Suppressor macrophage treated with lipopolysaccharide for 1 hour (primary cell): ENCODE measurements at places on chromosomes 7 and 10.

GRCh38 chr10:1251769-1252168, 195.6 kb downstream of the WDR37 start:
- DNase-seq: no peak

DNA sequence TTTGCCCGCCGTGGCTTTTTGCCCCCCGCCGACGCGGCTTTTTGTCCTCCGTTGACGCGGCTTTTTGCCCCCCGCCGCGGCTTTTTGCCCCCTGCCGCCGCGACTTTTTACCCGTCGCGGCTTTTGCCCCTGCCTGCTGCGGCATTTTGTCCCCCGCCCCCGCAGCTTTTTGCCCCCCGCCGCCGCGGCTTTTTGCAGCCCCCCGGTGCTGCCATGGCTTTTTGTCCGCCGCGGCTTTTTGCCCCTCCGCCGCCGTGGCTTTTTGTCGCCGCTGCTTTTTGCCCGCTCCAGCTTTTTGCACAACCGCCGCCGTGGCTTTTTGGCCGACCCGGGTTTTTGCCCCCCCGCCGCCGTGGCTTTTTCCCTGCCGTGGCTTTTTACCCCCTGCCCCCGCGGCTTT, 506.6 kb downstream of the ZNF37A start:
- DNase-seq: no peak

DNA sequence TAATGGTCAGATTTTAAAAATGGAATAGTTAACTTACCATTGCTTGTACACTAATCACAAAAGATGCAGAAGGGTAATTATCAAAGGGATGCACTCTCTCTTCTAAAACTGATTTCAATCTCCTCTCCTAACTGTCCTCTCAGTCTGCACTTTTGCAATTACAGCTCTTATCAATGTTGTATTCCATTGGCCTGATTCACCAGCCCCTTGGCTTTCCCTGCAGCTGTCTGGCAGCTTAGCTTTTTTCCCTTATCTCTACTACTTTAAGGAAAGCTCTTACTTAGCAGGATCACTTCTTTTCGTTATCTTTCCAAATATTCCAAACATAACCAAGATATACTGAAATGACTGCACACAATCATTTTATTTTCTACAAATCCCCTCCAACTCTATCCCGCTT, 448.8 kb downstream of the GRM8 start:
- DNase-seq: no peak

DNA sequence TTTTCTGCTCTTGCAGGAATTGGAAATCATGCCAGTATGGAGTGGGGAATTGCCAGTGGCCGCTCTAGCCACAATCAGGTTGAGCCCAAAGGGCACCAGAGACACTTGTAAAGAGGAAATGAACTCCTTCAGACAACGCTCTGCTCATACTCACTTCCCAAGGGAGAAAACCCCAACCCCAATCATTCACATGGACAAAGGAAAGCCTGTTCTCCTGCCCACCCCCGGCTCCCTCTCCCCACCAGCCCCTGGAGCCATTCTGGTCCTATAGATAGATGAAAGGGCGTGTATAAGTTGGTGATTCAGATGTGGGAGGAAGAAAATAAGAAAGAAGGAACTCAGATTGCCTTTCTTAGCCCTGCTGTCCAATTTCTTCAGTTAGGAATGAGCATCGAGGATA, 57.4 kb downstream of the GFRA1 start:
- DNase-seq: no peak

DNA sequence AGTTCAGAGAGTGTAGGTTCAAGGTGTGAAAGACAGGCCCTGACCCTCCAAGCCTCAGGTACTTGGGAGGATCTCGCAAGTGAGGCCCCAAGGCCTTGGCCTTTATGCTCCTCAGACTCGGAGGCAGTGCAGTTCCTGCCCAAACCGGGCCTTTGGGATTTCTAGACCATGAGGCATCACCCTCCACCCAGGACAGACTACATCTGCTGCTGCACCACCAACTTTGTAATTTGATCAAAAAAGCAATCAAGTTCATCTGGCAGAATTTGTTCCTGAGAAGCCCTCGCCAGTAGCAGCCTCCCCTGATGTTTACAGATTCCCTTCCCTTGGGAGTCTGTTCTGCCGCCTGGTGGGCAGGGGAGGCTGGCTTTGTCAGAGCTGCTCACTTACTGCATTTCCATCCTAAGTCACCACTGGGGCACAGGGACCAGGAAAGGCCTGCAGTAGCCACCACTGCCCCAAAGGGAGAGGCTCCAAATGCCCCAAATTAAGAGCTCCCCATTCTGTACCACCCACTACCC, 2.1 kb downstream of the CAMK2G start:
- no peak for DNase-seq

DNA sequence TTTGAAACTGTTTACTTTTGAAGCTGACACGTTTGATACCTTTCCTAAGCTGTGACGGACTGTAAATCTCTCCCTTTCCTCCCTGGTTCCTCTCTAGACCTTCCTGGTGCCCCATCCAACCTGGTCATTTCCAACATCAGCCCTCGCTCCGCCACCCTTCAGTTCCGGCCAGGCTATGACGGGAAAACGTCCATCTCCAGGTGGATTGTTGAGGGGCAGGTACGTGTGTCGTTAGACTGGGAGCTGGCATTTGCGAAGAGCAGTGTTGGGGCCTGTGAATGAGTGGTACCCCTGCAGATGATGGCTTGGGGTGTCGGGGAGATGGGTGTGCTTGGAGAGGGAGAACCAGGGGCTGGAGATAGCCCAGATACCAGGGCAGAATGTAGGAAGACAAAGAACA, 602.7 kb upstream of the FOXK1 start:
- no peak for DNase-seq

- DNase-seq: no peak
These were observed 51.5 kb downstream of the UNCX start for GRCh38 chr7:1283941-1284742.

DNA sequence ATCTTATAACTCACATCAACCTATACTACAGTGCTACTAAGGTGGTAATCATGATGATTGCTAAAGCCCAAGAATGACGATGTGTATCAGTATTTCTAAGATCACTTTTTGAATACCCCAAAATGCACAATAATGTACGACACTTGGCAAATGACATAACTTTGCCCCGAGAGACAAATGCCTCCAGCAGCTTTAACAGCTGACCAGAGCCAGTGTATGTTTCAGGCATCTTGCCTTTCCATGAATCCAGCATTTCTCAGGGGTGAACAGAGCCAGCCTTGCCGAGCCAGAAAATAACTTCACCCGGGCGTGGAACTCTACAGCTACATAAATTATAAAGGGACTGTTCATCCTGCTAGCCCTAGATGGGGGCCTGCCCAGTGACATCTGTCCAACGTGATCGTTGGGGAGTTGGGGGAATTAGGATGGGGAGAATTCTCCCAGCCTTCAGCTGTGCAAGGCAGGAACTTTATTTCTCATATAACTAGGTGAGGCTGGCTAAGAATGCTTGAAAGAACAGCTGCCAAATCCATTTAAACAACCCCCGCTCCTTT, 1.8 kb downstream of the IGFBP3 start:
- DNase-seq: no peak

DNA sequence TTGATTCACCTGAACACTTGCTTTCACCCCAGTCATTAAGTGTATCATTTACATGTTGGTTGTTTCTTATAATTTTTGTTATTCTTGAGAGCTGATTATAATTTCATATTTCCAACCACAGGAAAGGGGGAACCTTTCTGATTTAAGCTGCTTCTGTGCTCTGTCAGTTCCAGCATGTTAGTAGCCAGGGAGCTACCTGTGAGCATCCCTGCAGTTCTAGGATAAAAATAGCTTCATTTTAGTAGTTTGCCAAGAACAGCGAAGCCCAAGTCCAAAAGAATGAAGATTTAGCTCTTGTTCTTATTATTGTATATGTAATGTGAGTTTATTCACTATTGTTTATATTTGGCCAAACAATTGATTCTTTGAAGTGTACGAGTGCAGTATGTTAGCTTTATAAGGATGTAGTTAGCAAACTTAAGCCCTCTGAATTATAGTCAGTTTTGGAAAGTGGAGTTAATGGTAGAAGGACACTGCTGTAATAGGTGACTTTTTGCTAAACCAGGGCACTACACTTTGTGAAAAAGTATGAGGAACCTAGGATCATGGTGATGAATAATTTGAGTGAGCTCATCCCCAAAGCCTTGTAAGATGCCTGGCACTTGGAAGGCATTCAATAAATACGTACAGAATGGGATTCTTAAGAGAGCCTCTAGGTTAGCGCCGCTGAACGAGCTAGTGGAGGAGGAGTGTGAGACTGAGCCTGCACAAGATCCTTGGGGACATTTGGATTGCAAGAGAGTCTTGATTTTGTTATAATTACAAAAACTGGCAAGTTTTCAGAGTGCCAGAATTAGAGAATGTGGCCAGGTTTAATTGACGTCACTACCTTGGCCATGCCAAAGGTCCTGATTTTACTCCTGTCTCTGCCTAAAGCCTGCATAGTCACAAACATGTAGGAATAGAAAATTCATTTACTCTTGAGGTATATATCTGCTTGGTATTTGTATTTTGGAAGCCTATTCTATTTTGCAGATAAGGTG, 29.8 kb downstream of the DNAH11 start:
- no peak for DNase-seq

GRCh38 chr7:2212906-2213305, 19.8 kb downstream of the MAD1L1 start:
- DNase-seq: no peak

GRCh38 chr7:11592699-11593098, 239.3 kb downstream of the THSD7A start:
- no peak for DNase-seq

GRCh38 chr10:47248386-47249090, 51.5 kb upstream of the GDF10 start:
- DNase-seq: no peak

- no peak for DNase-seq
These were observed 7.2 kb downstream of the MINDY4 start for GRCh38 chr7:30778255-30779025.

DNA sequence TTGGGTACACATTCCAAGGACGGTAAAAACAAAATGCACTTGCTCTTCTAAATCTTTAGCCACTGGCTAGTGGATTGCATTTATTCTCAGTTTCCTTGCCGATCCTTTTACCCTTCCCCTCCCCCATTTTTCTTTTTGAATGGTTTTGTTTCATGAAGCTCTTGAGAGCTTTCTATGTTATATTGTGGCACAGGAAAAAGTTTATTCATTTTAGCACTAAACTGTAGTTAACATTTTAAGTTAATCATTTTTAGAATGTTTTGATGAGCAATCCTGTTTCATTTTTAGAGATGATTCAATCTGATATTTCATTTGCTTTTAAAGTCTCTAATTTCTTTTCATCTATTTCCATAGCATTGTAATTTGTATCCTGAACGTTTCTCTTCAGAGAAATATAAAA, 24.0 kb downstream of the ZEB1 start:
- DNase-seq: no peak

GRCh38 chr10:110535958-110536891, 31.3 kb upstream of the SMC3 start:
- DNase-seq: peak; percentile 98

- no peak for DNase-seq
These were observed 103.0 kb downstream of the DNAJB6 start for GRCh38 chr7:157439761-157440160.

- no peak for DNase-seq
These were observed 28.0 kb upstream of the TNS3 start for GRCh38 chr7:47609803-47610452.

DNA sequence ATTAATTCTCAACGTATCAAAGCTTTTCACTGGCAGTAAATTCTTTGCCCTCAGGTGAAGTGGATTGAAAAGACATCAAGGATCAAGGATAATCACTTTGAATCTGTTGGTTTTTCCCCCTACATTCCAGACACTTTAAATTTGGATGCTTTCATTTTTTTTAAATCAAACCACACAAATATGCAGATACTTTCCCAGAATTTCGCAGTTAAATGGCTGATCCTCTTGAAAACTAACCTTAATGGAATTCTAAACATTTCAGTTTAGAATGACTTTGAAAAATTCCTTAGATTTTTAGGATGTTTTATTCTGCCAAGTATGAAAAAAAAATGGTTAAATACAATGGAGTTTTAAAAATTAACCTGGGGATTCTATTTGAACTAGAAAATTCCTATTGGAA, 325.9 kb downstream of the GFRA1 start:
- DNase-seq: no peak

- DNase-seq: no peak
These were observed 69.6 kb downstream of the NT5C2 start for GRCh38 chr10:103123282-103124024.

GRCh38 chr7:47195641-47196040, 386.3 kb downstream of the TNS3 start:
- no peak for DNase-seq

- DNase-seq: no peak
These were observed 8.3 kb downstream of the PSTK start for GRCh38 chr10:122988501-122988900.

GRCh38 chr7:2823130-2823529, 21.0 kb downstream of the GNA12 start:
- DNase-seq: no peak

- DNase-seq: peak; percentile 46
These were observed 108.8 kb upstream of the GSDME start for GRCh38 chr7:24866004-24866615.

- DNase-seq: peak; percentile 55
These were observed at the start of gene AKR1B15 for GRCh38 chr7:134548877-134549276. Gene AKR1B15, plus strand, starts transcription at chr7:134549110. Its CDS starts 15,510 bp downstream, at chr7:134564620.

DNA sequence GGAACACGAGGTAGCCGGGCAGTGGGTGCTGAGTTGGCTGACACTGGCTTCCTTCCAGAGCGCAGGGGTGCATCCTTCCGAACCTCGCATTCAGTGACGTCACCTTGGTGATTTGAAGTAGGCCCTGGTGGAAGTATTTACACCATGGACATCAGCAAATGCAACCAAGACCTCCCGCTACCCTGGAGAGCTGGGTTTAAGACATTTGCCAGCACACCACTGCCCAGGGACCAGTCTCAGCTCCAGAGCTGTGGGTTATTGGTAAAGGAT, 106.4 kb upstream of the GPR26 start:
- no peak for DNase-seq

- no peak for DNase-seq
These were observed 255.3 kb downstream of the INHBA start for GRCh38 chr7:41447450-41448042.

DNA sequence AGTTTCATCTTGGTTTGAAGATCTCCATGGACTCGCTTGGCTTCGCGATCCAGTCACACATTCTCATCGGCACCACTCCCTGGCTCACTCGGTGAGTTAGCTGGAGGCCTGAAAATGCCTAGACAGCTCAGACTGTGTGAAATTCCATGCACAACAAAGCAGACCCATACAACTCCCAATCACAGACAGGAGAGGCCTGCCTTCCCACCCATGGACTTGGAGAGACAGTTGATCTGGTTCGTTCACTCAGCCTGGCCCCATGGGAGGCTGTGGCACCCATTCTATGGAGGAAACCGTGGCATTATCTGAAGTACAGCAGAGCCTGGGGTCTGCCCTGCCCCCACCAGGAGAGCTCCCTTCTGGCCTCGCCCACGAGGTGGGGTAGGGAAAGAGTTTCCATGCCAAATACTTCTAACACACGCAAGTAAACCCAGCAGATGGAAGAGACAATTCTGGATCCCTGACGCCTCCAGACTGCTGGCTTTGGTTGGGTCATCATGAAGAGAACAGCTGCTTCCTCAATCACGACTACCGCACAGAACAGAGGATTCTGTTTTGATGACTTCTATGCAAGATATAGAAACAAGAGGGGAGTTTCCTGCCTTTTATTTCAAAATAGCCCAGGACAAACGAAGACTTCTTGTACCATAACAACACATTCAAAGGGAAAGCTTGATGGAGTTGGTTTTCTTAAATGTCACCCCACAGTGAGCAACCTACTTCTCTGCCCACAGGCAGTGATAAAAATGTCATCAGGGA, 15.9 kb downstream of the FAM53B start:
- DNase-seq: peak; percentile 86
